ENCODE measurements at places on chromosomes 13 and 19.

DNA sequence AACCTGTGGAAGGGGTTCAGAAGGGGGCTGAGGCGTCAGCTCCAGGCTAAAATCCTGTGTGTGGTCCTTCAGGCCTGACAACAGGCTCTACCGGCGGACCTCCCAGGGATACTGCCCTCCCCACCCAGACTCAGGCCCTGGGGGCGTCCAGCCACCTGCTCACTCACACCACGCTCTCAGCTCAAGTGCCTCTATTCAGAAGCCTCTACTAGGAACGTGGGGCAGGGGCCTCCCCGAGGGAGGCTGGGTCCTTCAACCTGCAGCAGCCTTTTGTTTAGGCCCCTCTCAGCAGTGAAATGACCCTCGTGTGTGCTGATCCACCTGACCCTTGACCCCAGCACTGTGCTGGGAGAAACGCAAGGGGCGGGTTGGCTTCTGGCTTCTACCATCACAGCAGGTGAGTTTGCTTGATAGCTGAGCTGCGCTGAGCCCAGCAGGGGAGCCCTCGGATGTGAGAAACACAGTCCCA lies 10.6 kb downstream of the PLPP2 start:
- no peak for DNase-seq

DNA sequence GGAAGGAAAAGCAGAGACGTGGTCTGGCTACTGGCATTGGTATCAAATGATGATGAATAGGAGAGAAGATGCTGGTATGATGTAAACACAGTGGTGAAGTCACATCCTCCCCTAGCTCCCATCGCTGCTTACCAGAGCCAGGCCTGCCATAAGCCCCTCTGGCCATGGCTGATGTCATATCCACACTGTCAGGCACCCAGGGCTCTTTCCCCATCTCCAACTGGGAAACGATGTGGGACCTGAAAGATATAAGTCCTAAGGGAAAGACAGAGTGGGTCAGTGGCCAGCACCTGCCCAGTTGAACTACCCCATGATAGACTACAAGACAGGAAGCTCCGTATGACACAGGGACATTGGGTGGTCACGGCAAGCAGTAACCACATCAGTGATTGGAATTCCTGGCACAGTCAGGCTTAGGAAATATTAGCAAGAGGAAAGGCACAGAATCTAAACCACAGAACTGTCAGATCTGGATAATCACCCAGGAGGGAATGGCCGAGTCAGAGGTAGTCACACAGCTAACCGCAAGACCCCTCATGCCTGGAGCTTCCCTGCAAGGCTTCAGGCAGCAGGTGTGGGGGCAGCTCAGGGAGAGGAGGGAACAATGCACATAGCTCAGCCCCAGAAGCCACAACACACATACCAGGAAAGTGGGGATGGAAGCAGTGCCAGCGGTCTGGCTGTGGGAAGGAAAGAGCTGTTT lies 3.8 kb downstream of the ZNF792 start:
- DNase-seq: no peak

- no peak for DNase-seq
Observed at GRCh38 chr13:111962431-111962891, 104.5 kb upstream of the SOX1 start.

GRCh38 chr13:76803831-76804230 lies 82.4 kb downstream of the KCTD12 start:
- no peak for DNase-seq

DNA sequence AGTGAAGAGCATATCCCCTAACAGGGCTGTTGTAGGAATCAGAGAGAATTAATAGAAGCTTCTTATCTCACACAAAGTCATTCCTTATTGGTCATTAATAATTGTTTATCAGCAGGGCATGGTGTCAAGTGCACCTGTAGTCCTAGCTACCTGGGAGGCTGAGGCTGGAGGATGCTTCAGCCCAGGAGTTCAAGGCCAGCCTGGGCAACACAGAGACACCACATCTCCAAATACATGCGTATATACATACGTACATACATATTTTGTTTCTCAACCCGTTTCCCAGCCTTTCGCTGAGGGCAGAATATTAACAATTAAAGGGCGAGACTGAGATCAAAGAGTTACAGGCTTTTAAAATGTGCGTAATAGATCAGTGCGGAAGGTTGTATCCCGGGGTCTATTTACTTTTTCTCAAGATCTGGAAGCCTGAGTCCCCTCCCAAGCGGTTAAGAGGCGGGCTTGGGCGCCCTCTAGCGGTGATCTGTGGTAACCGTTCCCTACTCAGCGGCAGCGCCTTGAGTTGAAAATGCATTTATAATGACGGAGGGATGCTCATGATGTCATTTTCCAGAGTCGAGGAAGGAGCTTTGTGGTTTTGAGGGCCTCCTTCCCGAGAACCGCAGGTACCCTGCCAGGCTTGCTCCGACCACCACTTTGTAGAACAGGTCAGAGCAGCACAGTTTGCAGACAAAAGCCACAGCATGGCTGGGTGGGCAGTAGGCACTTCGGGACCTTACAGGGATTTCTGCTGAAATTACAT lies 169.6 kb upstream of the GPR12 start:
- DNase-seq: peak; percentile 71

GRCh38 chr13:112351825-112352224 lies 24.3 kb upstream of the SPACA7 start:
- no peak for DNase-seq

DNA sequence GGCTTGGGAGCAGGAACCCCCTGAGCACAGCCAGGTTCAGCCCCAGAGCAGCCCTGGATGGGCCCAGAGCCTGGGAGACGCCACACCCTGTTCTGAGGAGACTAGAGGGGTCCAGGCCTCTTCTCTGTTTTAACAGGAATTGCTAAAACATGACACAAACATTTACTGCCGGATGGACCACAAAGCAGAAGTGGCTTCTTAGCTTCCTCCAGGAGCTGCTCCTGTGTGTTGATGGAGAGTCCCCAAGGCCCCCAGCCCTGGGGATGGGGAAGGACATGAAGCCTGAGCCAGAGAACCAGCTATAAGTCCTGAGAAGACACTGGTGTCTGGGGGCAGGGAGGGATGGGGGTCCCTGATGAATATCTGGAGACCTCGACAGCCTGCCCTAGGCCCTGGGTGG lies 14.6 kb downstream of the CEACAM3 start:
- DNase-seq: no peak

- DNase-seq: no peak
Observed at GRCh38 chr13:21138561-21138960, 37.8 kb downstream of the SKA3 start.

DNA sequence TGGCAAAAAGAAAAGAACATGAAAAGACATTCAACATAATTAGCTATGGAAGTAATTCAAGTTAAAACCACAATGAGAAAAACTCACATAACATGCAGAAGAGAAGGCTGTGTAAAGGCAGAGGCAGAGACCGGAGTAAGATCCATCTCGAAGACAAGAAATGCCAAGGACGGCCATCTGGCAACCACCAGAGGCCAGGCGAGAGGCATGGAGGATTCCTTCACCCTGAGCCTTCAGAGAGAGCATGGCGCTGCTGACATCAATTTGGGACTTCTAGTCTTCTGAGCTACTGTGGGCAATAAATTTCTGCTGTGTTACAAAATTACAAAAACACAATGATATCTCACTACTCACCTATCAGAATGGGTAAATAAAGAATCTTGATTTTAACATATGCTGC lies 381.0 kb downstream of the TSHZ3 start:
- DNase-seq: no peak

DNA sequence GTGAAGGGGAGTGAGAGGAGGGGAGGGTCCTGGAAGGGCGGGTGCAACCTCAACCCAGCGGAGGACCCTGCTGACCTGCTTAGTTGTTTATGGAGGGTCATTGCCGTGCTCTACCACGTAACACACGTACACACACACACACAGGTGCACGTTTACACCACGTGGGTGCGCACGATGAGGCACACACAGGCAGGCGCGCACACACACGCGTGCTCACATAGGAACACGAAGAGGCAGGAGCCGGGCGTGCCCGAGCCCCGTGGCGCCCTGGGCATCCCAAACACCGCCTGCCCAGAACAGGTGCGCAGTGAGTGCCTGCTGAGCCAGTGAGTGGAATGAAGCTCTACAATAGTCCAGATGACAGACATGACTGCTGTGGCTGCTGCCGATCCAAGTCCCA lies 11.2 kb upstream of the MADCAM1 start:
- no peak for DNase-seq

- no peak for DNase-seq
Observed at GRCh38 chr19:7267792-7268704, 26.2 kb downstream of the INSR start.
